CD8-positive, alpha-beta memory T cell (primary cell): ENCODE measurements at places on chromosomes 12 and 14. TPM values are rescaled to one million over a fixed set of nuclear protein-coding genes. Genes with fewer than 3 reads are reported as not detected.
A peak's percentile ranks its signal among the peaks of the same experiment; 100 is the strongest.

- H3K36me3 ChIP-seq: no peaks in the 10 kb centered on the region
- peaks cover 22% of the 10 kb centered on the region for H3K4me1 ChIP-seq
- peak; percentile 8 for DNase-seq
- H3K27me3 ChIP-seq: no peaks in the 10 kb centered on the region
- no peak overlapping the region for H3K4me3 ChIP-seq
Measured at GRCh38 chr12:124687917-124688316, 120.5 kb upstream of the NCOR2 start.

- H3K4me3 ChIP-seq: no peak overlapping the region
- peaks cover 18% of the 10 kb centered on the region for H3K27me3 ChIP-seq
- DNase-seq: no peak
- H3K27ac ChIP-seq: no peak overlapping the region
- no peaks in the 10 kb centered on the region for H3K4me1 ChIP-seq
- no peaks in the 10 kb centered on the region for H3K36me3 ChIP-seq
Measured at GRCh38 chr14:99874306-99874705, 81.1 kb downstream of the EML1 start.

GRCh38 chr14:99143126-99143525 is 128.9 kb downstream of the BCL11B start:
- DNase-seq: no peak
- H3K27me3 ChIP-seq: no peaks in the 10 kb centered on the region
- H3K27ac ChIP-seq: no peak overlapping the region
- no peaks in the 10 kb centered on the region for H3K36me3 ChIP-seq
- H3K4me3 ChIP-seq: no peak overlapping the region
- no peaks in the 10 kb centered on the region for H3K4me1 ChIP-seq

GRCh38 chr12:1138691-1139090 is 147.7 kb downstream of the ERC1 start:
- no peak overlapping the region for H3K27ac ChIP-seq
- no peak overlapping the region for H3K4me3 ChIP-seq
- no peaks in the 10 kb centered on the region for H3K36me3 ChIP-seq
- no peaks in the 10 kb centered on the region for H3K4me1 ChIP-seq
- H3K27me3 ChIP-seq: no peaks in the 10 kb centered on the region

DNA sequence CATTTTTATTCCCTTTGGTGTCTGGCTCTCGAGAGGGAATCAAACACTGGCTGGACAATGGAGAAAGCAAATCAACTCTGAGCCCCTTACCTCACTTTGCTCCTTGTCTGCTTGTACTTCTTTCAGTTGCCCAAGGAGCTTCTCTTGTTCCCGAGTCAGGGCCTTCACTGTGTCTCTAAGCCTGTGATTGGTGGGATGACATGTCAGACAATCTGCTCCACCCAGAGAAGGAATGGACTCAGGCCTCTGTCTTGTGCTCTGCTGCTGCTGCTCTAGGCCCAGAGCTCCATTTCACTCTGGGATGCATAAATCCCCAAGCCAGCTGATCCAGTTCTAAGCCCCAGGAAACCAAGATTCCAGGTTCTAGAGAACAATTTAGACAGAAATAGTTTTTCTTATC is 7.6 kb downstream of the CALCOCO1 start:
- H3K4me1 ChIP-seq: no peaks in the 10 kb centered on the region
- H3K27me3 ChIP-seq: no peaks in the 10 kb centered on the region
- DNase-seq: no peak
- no peak overlapping the region for H3K4me3 ChIP-seq

GRCh38 chr12:13465635-13466034 is 269.1 kb downstream of the EMP1 start:
- H3K27me3 ChIP-seq: no peaks in the 10 kb centered on the region
- no peaks in the 10 kb centered on the region for H3K36me3 ChIP-seq
- H3K4me1 ChIP-seq: no peaks in the 10 kb centered on the region

- peaks cover 18% of the 10 kb centered on the region for H3K4me1 ChIP-seq
- H3K4me3 ChIP-seq: peak overlapping the region; percentile 81
- no peaks in the 10 kb centered on the region for H3K36me3 ChIP-seq
Measured at GRCh38 chr14:54567224-54567638, 303 bp downstream of the SAMD4A start.

GRCh38 chr12:96361074-96361473 is 39.2 kb downstream of the CDK17 start:
- H3K27ac ChIP-seq: no peak overlapping the region
- peaks cover 78% of the 10 kb centered on the region for H3K4me1 ChIP-seq
- no peaks in the 10 kb centered on the region for H3K36me3 ChIP-seq
- DNase-seq: no peak

DNA sequence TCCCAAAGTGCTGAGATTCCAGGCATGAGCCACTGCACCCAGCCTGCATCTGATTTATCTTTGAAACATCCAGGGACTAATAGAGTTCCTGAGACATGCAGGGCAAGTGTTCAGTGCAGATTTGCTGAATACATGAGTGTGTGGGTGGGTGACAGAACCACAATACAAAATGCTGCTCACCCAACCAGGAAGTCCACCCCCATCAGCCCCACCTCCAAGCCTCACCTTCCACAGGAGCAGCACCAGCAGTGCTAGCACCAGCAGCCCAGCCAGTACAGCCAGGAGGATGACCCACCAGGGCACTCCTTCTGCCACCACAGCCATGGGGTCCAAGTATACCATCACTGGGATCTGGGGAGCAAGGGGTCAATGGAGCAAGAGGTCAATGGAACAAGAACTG is 20.0 kb downstream of the ITGA7 start:
- no peaks in the 10 kb centered on the region for H3K36me3 ChIP-seq
- DNase-seq: no peak
- no peaks in the 10 kb centered on the region for H3K27me3 ChIP-seq
- no peak overlapping the region for H3K4me3 ChIP-seq
- H3K4me1 ChIP-seq: peaks cover 5% of the 10 kb centered on the region

The CNTN1 gene
- not detected for total RNA-seq

The GPR132 gene
- 51.3 TPM for total RNA-seq

The CAPZA3 gene
- not detected for total RNA-seq

The CMKLR1 gene
- 0.57 TPM for total RNA-seq
